ENCODE measurements at places on chromosomes 4 and X. TPM values are rescaled to one million over a fixed set of nuclear protein-coding genes. Genes with fewer than 3 reads are reported as not detected.

The ZNF185 gene
- polyA plus RNA-seq: 4.4 TPM

GRCh38 chrX:120308959-120309872 is 2.0 kb downstream of the TMEM255A start:
- H3K27ac ChIP-seq: no peak overlapping the region
- H3K27me3 ChIP-seq: peaks cover 79% of the 10 kb centered on the region
- H3K4me1 ChIP-seq: peaks cover 7% of the 10 kb centered on the region
- H3K4me3 ChIP-seq: peak overlapping the region; percentile 21
- peak; percentile 67 for DNase-seq

DNA sequence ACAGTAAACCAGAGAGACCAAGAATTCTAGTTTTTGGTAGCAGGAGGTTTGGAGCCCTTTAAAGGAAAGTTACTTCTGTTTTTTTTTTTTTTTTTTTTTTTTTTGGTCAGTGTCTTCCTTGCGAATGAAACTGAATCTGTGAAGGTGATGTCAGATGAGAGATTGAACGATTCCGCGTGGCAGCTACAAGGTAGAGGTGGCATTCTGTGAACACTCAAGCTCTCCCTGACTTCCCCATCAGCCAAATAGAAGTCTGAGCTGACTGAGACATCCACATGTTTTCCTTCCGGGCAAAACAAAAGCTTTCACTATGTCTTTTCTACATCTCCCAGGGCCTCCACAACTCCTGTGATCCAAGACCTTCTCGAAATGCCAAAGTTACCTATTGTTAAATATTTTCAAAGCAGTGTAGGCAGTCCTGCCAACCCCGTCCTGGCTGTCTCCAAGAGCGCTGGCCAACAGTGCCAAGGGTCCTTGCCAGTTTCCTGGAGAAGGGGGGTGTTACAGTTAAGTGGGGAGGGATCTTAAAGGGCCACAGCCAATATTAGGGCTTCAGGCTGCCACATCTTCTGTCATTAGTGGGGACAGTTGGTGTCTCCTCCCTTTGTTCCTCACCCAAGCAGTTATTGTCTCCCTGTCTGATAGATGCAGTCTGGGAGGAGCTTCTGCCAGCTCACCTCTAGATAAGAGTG is 102.9 kb upstream of the SLC34A2 start:
- H3K4me3 ChIP-seq: no peak overlapping the region
- peak; percentile 36 for DNase-seq
- no peaks in the 10 kb centered on the region for H3K27me3 ChIP-seq
- H3K4me1 ChIP-seq: peaks cover 3% of the 10 kb centered on the region

DNA sequence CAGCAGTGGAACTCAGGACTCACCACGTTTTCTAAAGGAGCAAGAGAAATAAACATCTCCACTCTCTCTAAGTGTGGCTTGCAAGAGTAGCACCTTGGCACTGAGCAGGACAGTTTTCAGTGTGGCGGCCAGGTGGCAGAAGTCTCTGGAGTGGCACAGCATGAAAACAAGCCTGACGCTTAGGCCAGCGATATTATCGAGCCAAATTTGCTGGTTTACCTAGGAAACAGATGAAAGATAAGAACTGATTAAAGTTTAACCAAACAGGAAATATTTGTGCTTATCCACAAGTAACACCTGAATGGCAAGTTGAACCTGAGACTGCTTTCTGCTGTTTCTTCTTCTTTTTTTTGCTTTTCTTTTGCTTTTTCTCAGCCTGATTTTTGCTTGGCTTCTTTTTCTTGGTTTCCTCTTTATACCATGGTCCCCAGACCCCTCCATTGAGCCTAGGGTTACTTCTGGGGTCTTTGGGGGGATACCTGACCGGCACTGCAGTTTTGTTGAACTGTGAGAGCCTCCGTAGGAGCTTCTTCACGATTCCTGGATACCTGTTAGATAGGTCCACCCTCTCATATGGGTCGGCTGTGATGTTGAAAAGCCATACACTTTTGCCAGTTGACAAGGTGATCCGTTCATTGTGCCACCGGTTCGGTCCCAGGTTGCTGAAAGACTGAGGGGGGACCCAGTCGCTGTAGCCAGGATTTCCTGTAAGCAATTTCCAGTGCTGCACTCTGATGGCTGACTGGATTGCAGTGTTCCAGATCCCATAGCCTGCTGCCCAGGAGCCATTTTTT is 77.3 kb downstream of the ARSJ start:
- DNase-seq: peak; percentile 62
- H3K4me3 ChIP-seq: peak overlapping the region; percentile 22
- peaks cover 10% of the 10 kb centered on the region for H3K4me1 ChIP-seq

DNA sequence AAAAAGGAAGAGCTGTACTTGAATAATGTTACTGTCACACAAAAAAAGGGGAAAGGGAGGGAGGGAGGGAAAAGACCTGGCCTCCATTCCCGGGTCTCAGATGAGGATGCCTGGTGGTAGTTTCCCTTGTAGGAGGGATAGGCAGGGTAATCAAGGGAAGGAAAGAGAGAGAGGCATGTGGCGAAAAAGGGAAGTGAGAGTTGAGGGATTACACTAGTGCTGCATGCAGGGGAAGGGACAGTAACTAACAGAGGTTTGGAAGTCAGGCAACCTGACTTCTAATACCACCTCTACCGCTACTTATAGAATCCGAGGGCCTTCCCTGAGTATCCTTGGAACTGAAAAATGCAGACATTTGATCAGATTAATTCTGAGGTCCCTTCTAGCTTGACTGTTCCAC is 821.7 kb upstream of the FTHL17 start:
- H3K36me3 ChIP-seq: no peaks in the 10 kb centered on the region
- H3K4me1 ChIP-seq: no peaks in the 10 kb centered on the region
- no peak for DNase-seq
- no peak overlapping the region for H3K27ac ChIP-seq

DNA sequence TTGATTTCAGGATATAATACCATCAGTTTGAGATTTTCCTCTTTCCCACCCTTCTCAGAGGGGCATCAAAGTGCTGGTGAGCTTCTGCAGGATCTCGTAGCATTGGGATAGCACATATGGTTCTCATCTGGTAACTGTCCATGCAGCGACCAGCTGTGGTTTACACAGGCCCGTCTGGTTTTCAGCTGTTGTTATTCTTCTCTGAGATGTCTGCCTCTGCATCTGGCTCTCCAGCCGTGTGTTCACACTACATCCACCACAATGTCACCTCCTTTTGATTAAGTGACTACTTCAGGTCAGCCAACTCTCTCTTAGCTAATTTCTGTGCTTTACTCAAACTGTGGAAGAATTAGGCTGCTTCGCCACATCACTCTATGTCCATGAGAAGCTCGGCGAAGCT is 676.7 kb upstream of the TENM3 start:
- no peaks in the 10 kb centered on the region for H3K36me3 ChIP-seq
- peak; percentile 31 for DNase-seq
- H3K4me3 ChIP-seq: no peak overlapping the region
- H3K27me3 ChIP-seq: no peaks in the 10 kb centered on the region

GRCh38 chrX:45851434-45851991 is 650.8 kb upstream of the DIPK2B start:
- no peaks in the 10 kb centered on the region for H3K36me3 ChIP-seq
- no peaks in the 10 kb centered on the region for H3K4me1 ChIP-seq
- H3K4me3 ChIP-seq: peak overlapping the region; percentile 74
- peaks cover 3% of the 10 kb centered on the region for H3K27me3 ChIP-seq
- peak overlapping the region; percentile 51 for H3K27ac ChIP-seq

DNA sequence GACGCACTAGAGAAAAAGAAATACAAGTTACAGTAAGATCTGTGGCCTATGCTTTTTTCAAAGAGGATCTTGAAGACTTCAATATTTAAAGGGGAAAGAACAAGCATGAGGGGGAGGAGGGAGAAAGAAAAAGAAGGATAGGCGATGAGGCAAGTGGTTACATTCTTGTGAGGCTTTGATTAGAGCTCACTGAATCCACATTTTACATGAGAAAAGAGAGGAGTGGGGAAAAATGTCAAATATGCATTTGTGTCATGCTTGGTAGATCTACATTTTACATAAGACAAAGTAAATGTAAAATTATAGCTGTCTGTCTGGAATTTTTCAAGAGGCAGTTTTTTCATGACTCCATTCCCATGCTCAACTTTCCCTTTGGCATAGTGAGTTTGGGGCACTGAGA is 965.9 kb downstream of the FSTL5 start:
- H3K36me3 ChIP-seq: no peaks in the 10 kb centered on the region
- H3K4me1 ChIP-seq: no peaks in the 10 kb centered on the region
- no peaks in the 10 kb centered on the region for H3K27me3 ChIP-seq
- H3K27ac ChIP-seq: no peak overlapping the region
- DNase-seq: no peak
- H3K4me3 ChIP-seq: no peak overlapping the region

DNA sequence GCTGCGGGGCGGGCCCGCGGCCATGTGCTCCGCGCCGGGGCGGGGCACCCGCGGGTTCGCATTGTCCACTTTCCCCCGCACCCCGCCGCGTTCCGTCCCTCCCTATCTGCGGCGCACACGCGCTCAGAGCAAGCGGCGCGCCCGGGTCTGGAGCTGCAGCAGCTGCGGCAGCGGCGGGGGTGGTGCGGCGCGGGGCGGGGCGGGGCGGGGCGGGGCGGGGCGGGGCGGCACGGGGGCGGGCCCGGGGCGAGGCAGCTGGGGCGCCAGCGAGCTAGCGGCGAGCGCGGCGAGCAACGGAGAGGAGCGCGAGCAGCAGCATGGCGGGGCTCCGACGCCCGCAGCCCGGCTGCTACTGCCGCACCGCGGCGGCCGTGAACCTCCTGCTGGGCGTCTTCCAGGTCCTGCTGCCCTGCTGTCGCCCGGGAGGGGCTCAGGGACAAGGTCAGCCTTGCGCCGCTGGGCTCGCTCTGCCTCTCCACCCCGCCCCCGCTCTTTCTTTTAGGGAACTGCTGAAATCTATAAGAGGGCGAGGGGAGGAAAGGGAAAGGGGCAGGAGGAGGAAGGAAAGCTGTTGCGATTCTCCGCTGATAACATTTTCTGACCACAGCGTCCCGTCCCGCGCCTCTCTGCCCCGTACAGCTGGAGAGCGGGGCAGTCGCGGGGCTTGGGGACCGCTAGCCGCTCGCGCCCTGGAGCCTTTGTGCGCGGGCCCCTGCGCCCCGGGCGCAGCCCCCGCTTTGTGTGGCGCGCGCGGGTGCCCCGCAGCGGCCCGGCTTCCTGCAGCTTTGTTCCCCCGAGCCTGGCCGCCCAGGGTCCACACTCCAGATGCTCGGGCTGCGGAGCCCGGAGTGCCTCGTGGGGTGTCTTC is at the start of gene TMEM131L:
Gene TMEM131L, plus strand, starts transcription at position 280 of the 868 bp plus-strand sequence. Its CDS starts 38 bp downstream, at position 318.
- peak within 1 kb of the TSS; percentile 55 for H3K27ac ChIP-seq
- peak within 1 kb of the TSS; percentile 84 for H3K4me3 ChIP-seq
- H3K36me3 ChIP-seq: no peaks in the 10 kb centered on the region
- H3K27me3 ChIP-seq: no peaks in the 10 kb centered on the region
- peaks cover 6% of the 10 kb centered on the region for H3K4me1 ChIP-seq

GRCh38 chr4:108352664-108353308 is 184.1 kb upstream of the LEF1 start:
- H3K27ac ChIP-seq: no peak overlapping the region
- DNase-seq: no peak
- no peaks in the 10 kb centered on the region for H3K27me3 ChIP-seq
- H3K36me3 ChIP-seq: no peaks in the 10 kb centered on the region
